ENCODE measurements at places on chromosomes 4 and X.

DNA sequence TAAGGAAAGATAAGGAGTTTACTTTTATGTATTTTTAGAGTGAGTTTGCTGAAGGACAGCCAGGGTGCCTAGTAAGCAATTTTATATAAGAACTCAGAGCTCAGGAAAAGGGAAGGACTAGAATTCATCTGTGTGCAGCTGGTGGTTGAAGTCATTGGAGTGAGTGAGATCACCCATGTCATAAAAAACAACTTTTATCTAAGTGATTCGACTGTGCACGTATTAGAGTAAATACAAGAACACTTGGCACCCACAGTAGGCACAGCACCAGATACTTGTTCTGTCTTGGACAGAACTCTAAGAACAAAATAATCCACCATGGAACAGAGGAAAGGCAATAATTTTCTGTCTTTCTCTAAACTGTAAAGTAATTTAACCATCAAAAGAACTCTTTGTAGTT, 31.6 kb downstream of the SYNPO2 start:
- no peak for DNase-seq

GRCh38 chr4:147776716-147777115, 44.8 kb downstream of the ARHGAP10 start:
- no peak for DNase-seq

DNA sequence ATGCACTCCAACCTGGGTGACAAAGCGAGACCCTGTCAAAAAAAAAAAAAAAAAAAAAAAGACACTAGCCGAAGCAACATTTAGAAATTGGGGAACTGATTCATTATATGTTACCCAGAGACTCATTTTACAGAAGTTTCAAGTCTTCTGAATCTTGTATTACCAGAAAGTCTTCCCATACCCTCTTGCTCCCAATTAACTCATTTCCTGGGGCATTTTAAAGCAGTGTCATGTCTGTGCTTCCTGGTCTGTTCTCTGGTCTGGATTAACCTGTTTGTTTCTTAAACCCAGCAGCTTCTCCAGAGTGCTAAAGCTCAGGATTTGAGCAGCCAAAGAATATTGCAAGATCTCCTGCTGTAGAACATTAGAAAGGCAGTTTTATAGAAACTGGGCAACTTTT, 43.7 kb downstream of the FRMPD3 start:
- DNase-seq: no peak

DNA sequence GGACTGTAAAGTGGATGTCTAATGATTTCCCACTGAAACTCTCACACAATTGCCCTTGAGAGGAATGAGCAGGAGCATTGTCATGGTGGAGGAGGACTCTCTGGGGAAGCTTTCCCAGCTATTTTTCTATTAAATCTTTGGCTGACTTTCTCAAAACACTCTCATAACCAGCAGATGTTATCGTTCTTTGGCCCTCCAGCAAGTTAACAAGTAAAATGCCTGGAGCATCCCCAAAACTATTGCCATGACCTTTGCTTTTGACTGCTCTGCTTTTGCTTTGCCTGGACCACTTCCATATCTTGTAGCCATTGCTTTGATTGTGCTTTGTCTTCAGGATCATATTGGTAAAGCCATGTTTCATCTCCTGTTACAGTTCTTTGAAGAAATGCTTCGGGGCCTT, 120.2 kb upstream of the PDE5A start:
- no peak for DNase-seq

DNA sequence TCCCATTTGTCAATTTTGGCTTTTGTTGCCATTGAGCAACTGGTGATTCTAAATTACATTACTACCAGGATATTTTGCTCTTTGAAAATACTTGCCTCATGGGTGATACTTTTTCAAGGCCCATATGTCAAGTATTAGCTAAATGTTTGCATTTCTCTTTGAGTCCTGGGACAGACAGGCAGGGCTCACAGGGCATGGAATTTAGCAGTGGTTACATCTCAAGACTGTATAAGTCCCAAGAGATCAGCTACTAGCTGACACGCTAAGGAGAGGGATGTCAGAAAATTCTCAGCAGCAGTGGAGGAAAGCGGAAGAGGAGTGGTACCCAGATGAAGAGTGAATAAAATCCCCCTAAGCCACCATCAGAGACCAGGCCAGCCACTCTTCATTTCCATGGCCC, 224.9 kb downstream of the FRMPD4 start:
- no peak for DNase-seq

DNA sequence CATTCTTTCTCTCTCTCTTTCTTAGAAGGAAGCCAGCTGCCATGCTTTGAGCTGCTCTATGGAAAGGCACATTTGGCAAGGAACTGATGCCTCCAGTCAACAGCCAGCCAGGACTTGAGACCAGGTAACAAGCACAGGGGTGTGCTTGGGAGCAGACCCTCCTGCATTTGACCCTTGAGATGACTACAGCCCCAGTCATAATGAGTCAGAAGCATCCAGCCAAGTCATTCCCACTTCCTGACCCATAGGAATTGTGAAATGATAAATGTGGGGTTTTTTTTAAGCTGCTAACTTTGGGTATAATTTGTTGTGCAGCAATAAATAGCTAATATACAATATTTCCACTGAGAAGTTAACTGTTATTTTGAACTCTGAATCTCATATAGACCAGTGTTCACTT, 446.9 kb downstream of the GRXCR1 start:
- no peak for DNase-seq

DNA sequence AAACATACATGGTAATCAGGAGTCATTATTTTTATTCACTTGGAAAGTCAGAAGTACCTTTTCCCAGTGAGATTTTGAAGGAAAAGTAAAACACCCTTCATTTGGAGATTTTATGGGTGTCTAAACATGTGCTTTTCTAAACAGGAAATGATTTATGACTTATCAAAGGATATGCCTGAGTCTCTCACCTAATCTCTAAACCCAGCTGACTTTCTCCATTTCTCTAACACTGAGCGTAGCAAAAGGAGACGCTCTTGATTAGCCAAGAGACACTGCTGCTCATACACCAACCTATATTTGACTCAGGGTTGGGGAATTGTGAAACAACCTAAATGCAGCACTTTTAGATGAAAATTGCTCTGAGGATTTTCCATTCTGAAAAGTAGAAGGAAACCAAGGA, 468.5 kb upstream of the FTHL17 start:
- no peak for DNase-seq

DNA sequence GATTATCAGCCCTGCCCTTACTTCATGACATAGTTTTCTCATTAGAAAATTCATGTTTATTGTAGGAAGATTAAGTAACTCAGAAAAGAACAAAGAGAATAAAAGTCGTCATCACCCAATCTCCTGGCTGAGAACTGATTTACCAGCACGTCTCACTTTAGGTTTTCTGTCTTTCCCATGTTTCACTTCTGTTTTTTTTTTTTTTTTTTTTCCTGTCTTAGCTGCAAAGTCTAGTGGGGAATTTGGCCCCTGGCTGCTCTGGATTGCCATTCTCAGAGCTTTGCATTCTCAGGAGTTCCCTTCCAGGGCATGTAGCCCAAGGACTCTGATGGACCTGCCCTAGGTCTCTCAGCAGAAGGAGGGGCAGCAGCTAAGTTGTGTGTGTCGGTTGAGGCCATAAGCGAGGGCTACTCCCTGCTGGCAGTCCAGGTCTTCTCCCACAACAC, 57.8 kb downstream of the TMEM131L start:
- no peak for DNase-seq

- DNase-seq: no peak
Measured at GRCh38 chrX:130769835-130770234, 133.2 kb downstream of the ENOX2 start.

GRCh38 chr4:101956068-101956825, 165.7 kb downstream of the BANK1 start:
- no peak for DNase-seq

GRCh38 chr4:24024605-24025004, 134.8 kb upstream of the PPARGC1A start:
- DNase-seq: no peak

DNA sequence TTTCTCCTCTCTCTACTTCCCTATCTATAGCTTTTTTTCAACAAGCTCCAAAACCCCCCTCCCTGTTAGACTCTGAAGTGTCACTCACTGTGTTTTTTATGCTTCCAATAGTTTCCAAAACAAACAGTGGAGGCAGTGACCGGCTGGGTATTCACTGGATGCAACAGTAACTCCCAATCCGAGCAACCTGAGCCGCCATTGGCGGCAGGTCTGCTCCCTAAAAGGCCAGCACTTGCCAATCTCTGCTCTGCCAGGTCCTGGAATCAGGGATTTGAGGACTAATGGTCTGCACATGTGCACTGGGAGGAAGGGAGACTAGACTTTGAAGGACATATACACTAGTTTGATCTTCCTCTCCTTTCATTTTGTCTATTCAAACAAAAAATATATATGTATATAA, 7.1 kb downstream of the TBX22 start:
- no peak for DNase-seq

DNA sequence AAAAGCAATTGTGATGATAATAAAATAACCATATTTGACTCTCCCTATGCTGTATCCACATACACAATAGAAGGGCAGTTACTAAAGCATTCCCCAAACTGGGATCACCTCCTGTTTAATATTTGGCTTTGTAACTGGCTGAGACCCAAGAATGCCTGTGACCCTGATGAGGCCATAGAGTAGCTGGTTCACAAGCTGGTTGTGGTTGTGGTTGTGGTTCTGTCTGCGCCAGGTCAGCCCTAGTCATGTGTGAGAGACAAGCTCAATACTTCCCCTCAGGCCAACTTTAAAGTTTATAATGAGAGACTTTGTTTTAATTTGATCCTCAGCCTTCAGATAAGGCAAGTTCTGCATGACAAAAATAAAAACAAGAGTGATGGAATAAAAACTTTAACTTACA, 209.9 kb downstream of the PARM1 start:
- no peak for DNase-seq

DNA sequence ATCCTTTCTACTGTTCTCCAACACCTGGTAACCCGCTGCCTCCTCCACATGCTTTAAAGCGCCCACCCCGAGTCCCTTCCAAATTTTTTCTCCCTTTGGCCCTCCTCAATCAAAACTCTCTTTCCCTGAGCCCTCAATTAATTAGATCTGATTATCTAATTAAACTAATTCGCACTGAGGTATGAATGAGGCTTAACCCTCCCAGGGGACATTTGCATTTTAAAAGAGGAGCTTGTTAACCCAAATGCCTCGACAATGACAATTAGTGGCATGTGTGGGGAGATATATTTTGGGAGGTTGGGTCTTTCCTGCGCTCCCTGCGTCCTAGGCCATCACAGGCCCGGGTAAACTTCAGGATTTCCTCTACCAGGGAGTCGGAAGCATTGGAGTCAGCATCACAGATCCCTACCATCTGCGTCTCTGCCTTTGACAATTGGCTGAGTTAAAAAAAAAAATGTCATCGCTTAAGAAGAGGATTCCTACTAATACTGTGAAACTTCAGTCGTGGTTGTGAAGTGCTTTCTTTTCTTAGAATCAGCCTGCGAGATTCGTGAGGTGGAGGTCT, 50.6 kb downstream of the TENM3 start:
- DNase-seq: no peak

- no peak for DNase-seq
Measured at GRCh38 chr4:172721659-172722058, 447.0 kb upstream of the GALNT7 start.

DNA sequence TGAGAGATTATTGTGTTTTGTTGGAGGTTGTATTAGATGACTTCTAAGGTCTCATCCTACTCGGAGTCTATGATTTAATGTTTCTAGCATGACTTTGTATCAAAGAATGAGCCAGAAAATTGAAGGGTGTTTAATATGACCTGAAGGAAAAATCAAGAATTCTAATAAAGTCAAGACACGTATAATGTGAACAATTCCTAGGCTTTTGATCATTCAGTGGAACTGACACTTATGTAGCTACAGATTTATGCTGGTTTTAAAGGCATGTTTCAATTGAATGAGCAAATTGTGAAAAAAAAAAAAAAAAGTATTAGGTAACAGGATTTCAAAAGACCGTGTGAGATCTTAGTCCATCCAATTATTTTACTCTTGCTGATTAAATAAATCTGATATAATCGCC, 64.9 kb downstream of the GRID2 start:
- DNase-seq: no peak

- no peak for DNase-seq
Measured at GRCh38 chr4:98656443-98656842, 2.0 kb downstream of the TSPAN5 start.

DNA sequence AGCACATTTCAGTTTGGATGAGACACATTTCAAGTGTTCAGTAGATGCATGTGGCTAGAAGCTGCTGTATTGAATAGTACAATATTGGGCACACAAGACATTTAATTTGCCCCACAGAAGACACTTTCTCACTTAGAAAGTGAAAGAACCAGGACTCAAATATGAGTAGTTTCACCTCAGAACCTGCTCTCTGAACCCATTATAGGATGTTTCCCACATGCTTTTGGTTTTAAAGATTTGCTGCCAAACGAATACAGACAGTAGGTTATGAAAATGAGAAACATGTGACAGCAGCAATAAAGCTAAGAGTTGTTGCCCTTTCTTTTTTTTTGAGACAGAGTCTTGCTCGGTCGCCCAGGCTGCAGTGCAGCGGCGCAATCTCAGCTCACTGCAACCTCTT, 32.3 kb downstream of the C4orf54 start:
- DNase-seq: no peak

- DNase-seq: no peak
Measured at GRCh38 chr4:16574981-16575380, 323.5 kb downstream of the LDB2 start.

- no peak for DNase-seq
Measured at GRCh38 chr4:20298986-20299385, 47.3 kb downstream of the SLIT2 start.

DNA sequence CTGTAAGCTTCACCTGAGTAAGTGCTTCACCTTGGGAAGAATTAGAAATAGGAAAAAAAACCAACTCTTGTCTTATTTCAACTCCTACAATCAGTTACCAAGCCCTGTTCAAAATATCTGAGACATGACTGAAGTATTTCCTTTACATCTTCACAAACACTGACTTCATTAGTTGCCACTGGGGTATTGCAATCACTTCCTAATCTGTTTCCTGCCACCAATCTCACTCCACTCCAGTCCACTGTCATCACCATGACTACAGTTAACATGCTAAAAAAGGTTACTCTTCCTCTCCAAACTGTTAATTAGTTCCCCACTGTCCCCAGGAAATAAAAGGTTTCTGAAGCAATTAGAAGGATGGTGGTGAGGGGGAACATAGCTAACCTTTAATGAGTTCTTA, 3.3 kb upstream of the SUPT20HL1 start:
- no peak for DNase-seq

- DNase-seq: no peak
Measured at GRCh38 chr4:90060039-90060438, 67.2 kb upstream of the CCSER1 start.

DNA sequence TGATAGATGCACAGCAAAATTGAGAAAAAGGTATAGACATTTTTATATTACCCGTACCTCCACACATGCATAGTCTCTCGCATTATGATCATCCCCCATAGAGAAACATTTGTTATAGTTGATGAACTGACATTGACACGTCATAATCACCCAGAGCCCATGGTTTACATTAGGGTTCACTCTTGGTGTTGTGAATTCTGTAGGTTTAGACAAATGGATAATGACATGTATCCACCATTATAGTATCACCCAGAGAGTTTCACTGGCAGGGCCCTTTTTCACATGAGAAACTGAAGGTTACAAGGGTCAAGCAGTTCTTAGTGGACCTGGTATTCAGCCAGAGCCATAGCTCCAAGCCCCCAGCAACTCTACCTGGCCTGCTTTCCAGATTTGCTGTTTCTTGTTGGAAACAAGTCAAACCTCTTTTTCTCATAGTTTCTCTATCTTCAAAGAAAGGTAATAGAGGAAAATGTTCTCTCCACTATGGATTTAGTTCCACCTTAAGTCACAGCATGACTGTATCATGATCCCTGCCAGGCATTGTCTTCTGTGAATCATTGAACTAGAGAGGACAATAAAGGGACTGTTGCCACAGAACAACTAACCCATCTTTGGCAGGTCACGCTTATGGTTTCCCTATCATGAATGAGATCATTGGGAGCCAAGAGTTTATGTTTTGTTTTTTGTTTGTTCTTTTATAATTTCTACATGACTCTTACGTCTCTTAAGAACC, 64.0 kb downstream of the HHIP start:
- no peak for DNase-seq
